T1000 (cell line): ENCODE measurements at places on chromosomes 7 and 10.

- no peak for DNase-seq
Measured at GRCh38 chr7:2379161-2379560, 24.2 kb upstream of the CHST12 start.

- no peak for DNase-seq
Measured at GRCh38 chr10:102410429-102411073, 8.0 kb downstream of the PSD start.

DNA sequence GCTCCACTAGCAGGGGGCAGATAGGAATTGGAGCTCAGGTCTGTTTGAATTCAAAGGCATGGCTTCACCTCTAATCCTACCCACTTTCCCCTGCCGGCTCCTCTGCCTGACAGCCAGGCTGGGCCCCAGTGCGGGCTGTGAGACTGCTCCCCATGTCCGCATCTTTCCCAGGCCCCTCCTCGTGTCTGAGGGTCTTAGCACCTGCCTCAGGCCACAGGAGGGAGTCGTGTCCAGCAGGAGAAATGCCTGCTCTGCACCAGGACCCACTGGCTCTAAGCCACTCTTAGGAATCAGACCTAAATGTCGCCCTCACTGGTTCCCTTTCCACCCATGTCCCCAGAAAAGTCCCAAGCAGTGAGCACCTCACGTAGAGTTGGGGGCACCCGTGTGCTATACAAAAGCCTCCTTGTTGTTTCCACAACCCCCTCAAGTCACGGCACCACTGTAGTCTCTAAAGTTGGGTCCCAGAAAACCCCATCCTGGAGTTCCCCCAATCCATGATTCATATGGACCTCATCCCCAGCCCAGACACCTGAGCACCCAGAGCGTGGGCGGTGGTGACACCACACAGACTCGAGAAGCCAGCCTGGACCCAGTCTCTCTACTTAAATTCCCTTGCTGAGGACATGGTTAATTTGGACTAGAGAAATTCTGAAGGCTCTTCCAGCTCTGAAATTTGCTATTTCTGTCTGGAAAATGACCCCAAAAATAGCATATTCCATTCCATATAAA is 466.4 kb upstream of the ZMIZ1 start:
- no peak for DNase-seq

- no peak for DNase-seq
Measured at GRCh38 chr10:99850021-99850766, 67.8 kb downstream of the ABCC2 start.

- no peak for DNase-seq
Measured at GRCh38 chr10:74377476-74377875, 226.5 kb downstream of the ADK start.

- no peak for DNase-seq
Measured at GRCh38 chr7:44348300-44348699, 22.9 kb upstream of the CAMK2B start.

DNA sequence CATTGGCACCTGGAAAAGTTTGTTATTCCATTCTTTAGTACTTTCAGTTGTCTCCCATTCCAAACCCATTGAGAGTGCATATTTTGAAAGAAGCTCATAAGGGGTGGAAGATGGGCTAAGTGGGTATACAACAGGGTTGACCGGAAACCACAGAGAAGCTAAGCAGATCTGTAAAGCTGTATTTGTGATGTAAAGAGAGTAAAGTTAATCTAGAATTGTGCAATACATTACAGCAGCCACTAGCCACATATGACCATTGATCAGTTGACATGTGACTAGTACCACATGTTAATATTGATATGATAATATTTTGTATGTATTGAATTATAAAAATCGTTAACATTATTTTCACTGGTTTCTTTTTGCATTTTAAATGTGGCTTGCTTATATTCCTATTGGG is 4.9 kb upstream of the PNLIP start:
- DNase-seq, result no peak

- DNase-seq, result no peak
Measured at GRCh38 chr7:158996214-158997109, 140.1 kb downstream of the DYNC2I1 start.

DNA sequence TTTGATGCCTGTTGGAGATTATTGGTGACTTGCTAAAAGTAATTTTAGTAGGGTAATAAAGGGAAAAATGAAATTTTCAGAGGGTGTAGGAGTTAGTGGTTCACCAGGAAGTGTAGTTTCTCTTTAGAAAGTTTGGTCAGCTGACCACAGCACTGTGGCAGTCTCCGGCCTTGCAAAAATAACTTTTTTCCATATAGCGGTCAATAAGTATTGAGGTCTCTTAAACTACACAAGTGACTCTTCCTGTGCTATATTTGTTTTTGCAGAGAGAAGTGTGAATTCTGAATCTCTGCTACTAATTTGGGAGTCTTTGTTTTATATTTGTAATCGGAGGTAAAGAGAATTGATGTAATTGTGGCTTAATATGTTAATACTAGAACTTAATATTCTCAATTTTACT is 24.3 kb downstream of the PTPN12 start:
- DNase-seq, result no peak

- no peak for DNase-seq
Measured at GRCh38 chr10:100319707-100320402, 10.2 kb downstream of the PKD2L1 start.

- no peak for DNase-seq
Measured at GRCh38 chr10:77608281-77608680, 29.3 kb downstream of the KCNMA1 start.

DNA sequence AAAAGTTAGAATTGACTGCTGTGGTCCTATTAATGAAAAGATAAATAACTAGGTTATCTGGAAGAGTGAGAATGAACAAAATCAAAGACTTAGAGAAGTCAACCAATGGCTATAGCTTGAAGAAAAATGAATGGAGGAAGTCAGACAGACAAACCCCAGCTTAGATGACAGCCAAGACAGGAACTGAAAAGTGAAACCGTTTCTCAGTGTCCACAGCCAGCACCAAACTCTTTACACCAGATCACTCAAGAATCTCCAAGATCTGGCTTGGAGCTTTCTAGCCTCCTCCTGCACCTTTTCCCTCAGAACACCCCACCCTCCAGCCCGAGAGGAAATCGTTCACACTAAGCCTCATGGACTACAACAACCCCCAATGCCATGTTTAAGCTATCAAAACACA is 167.0 kb downstream of the SFMBT2 start:
- DNase-seq, result no peak

DNA sequence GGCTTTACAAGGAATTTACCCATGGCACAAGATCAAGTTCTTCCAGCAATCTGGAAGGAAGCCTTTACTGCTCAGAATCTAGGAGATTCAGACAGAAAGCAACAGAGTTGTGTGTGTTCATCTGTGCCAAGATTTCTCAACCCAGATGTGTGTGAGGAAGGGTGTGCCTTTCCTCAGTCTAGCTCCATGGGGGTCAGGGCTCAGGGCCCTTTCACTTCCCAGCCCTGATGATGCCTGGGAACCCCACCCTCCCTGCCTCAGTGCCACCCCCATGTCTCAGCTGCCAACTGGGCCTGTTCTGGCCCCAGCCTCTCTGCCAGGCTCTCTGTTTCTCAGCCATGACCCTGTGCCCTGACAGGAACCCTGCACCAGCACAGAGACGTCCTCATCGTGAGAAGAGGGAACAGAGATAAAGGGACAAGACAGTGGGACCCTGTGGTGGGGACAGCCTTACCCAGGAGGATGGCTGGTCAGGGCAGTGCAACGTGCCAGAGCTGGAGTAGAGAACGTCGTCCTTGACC is 102.0 kb downstream of the VIPR2 start:
- DNase-seq, result no peak

DNA sequence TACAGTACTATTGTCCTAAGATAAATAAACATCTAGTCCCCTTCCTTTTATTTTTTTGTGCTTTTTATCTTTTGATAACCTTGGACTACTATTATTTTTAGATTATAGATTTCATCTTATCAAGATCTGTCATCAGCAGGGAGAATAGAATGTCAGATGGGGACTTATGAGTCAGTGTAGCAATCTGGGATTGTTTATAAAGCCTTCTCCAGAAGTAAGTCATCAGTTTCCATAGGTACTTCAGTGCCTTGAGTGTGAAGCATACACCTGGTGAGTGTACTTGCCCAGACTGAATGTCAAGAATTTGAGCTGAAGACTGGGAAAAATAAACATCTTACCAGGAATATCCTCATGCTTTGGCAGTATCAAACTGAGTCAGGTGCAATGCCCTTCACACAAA is 2.1 kb downstream of the CASD1 start:
- no peak for DNase-seq
